ENCODE measurements at places on chromosomes 4 and X.

DNA sequence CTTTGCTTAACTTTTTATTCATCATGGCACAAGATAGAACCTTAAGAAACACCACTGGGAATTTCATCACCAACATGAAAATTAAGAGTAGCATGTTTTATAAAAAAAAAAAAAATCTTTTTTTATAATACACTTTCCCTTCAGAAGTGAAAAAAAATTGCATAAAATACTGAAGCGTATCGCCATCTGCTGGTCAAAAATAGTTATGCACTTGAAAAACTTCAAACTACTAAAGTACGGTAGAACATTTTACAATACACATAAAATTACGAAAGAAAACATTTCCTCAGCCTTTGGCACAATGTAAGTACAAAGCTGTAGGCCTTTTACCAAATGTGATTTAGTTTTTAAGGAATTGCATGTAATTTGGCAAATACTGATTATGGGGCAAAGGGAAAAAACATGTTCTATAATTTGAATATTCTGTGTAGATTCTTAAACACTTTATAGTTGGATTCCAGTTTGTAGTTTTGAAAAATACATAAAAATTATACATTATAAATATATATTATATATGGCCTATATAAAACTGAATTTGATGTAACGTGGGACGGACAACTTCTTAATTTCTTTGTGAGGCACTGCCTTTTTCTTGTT lies 26.5 kb downstream of the HCCS start:
- no peak for DNase-seq

GRCh38 chr4:172851534-172851933 lies 317.1 kb upstream of the GALNT7 start:
- no peak for DNase-seq

DNA sequence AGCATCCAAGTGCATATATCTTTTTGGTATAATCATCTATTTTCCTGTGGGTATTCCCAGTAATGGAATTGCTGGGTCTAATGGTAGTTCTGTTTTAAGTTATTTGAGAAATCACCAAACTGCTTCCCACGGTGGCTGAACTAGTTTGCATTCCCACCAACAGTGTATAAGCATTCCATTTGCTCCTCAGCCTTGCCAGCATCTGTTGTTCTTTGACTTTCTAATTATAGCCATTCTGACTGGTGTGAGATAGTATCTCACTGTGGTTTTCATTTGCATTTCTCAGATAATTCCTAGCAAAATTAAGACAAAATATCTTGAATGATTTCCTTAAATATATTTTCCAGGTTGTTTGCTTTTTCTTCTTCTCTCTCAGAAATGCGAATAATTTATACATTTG lies 341.1 kb downstream of the GBA3 start:
- no peak for DNase-seq

GRCh38 chr4:62145276-62145675 lies 945.1 kb downstream of the ADGRL3 start:
- DNase-seq = no peak

DNA sequence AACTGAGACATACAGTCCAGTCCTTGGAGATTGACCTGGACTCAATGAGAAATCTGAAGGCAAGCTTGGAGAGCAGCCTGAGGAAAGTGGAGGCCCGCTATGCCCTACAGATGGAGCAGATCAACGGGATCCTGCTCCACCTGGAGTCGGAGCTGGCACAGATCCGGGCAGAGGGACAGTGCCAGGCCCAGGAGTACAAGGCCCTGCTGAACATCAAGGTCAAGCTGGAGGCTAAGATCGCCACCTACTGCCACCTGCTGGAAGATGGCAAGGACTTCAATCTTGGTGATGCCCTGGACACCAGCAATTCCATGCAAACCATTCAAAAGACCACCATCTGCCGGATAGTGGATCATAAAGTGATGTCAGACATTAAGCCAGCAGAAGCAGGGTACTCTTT lies 20.4 kb upstream of the FRMPD3 start:
- DNase-seq = no peak

GRCh38 chr4:118337954-118338353 lies 14.8 kb downstream of the PRSS12 start:
- no peak for DNase-seq

- no peak for DNase-seq
Observed at GRCh38 chr4:48127231-48127630, 6.8 kb downstream of the TXK start.

DNA sequence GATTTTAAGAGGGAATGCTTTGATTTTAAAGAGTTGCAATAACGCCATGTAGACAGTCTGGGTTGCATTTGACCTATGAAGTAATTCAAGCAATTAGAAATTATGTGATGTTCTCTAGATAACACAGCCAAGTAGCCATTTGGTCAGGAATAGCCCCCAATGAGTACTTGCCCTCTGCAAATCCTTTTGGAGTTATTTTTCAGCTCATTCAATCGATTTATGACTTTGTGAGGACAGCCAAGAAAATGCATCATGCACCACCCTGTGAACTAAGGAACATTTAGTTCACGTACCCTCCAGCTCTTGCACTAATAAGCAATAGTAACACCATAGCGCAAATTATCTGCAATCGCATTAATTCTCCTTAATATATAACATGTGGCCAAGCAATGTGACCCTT lies 552.6 kb upstream of the INTU start:
- no peak for DNase-seq

GRCh38 chrX:149711545-149712236 lies at the start of gene MAGEA11:
Gene MAGEA11, plus strand, starts transcription at chrX:149712060. Its CDS starts 1,100 bp downstream, at chrX:149713160.
- peak; percentile 63 for DNase-seq

DNA sequence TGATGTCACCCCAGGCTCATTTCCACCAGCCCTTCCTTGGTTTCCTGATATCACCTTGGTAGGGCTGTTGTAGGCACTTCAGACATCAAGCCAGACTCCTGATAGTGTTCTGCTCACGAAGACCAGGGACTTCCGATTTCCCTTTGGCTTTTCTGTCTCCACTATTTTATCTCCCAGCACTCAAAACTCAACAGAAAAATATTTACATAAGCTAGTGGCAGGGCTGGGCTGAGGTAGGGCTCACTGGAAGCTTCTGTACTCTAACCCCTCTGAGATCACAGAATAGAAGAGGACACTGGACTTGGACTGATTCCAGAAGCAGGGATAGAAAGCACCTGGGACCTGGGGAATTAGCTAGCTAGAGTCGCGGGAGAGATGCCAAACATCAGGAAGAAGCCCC lies 34.4 kb upstream of the EFNB1 start:
- DNase-seq = no peak

DNA sequence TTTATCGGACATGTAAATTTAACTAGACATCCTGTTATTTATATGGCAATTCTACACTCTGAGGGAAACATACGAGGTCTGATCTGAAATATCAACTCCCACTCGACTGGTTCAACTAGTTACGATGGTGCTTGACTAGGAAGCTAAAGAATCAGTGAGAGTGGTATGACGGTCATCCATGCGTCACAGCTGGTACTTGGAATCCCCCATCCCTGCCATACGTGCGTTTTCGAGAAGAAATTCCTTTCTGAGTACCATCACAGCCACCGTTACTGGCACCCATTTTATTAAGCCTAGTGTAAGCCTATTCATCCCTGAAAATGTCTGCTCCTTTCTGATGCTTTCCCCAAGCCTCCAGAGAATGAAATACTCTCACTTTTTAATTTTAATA lies 695 bp upstream of the PIGA start:
- DNase-seq = peak; percentile 1

DNA sequence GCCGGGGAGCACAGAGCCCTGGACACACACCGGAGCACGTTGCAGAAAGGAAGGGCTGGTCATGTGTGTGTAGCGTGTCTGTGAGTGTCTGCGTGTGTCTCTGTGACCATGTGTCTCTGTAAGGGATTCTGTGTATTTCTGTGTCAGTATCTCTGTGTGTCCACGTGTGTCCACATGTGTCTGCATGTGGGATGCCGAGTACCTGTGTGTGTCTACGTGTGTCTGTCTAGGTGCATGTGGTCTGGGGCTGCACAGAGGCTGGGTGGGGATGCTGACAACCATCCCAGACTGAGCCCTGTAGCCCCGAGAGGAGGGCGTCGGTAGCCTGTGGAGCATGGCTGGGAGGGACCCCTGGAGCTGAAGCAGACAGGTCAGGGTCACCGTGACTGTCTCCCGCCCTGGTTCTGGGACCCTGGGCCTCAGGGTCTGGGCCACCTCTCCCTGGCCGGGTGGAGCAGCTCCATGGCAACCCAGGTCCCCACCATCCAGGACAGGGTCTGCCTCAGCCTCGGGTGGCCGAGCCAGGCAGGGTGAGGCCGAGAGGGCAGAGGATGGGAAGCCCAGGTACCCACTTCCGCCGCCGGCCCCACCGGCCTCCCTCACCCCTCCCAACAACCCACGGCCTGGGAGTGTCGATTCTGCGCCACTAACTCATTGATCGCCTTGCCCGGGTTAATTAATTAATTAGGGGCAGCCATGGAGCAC lies 122.7 kb downstream of the FAM53A start:
- DNase-seq = no peak

GRCh38 chr4:88457307-88458103 lies 586 bp downstream of the HERC5 start:
- DNase-seq = no peak

DNA sequence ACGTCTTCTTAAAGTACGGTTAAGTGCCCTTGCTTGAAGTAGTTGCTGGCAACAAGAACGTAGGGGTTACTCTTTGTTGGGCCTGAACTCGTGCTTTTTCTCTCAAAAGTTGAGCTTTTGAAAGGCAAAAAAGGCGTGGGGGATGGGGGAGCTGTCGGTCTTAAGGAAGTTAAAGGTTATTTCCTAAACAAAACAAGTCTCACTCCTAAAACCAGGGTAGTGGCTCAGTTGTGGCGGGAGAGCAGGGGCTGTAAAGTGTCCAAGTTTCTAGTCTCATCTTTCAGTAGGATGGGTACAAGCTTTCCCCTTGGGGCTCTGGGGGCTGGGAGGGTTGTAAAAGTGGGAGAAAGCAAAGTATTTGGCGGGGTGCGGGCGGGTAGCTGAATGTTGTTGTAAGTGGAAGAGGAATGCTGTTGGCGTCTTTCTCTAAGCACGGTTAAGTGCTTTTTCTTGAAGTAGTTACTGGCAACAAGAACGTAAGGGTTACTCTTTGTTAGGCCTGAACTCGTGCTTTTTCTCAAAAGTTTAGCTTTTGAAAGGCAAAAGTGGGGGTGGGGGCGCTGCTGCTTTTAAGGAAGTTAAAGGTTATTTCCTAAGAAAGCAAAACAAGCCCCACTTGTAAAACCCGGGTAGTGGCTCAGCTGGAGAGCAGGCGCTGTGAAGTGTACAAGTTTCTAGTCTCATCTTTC lies 904 bp upstream of the WDR1 start:
- no peak for DNase-seq

- DNase-seq = no peak
Observed at GRCh38 chr4:68162196-68162595, 32.5 kb upstream of the TMPRSS11F start.

GRCh38 chr4:110484767-110485166 lies 8.8 kb downstream of the ENPEP start:
- peak; percentile 27 for DNase-seq

GRCh38 chr4:140059159-140059558 lies 94.8 kb downstream of the MAML3 start:
- DNase-seq = no peak

DNA sequence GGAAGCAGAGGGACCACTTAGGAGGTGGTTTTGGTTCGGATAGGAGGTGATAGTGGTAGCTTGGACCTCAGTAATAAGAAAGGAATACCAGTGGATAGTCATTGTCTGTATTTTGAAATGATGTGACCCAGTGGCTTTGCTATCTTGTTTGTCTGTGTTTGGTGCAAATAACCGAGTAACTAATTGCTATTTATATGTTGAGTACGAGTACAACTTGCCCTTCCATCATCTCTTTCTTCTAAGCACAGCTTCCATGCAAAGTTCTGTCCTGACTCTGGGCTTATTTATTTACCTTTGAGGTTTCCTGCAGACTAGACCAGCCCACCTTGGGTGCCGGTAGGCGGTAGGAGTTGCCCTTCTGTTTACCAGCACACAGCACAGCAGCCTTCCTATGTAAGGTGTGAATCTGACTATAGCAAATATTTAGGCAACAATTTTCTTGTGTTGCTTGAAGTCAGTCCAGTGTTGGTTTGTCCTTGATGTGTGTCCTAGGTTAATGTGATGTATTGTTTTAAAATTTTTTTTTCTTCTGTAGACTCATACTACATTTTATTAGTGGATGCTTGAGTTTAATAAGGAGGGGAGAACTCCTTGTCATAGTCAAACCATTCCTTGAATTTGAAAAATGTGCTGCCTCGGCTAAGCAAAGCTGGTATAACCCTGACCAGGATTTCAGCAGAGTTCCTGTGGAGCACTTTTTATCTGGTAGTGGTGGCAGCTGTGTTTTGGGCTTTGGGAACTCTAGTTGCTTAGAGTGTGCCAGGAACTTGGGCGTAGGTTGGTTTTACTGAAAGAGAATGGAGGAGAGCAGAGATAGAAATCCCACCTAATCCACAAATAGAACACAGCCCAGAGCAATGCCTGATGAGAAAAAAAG lies 21.9 kb downstream of the PTTG2 start:
- DNase-seq = no peak

DNA sequence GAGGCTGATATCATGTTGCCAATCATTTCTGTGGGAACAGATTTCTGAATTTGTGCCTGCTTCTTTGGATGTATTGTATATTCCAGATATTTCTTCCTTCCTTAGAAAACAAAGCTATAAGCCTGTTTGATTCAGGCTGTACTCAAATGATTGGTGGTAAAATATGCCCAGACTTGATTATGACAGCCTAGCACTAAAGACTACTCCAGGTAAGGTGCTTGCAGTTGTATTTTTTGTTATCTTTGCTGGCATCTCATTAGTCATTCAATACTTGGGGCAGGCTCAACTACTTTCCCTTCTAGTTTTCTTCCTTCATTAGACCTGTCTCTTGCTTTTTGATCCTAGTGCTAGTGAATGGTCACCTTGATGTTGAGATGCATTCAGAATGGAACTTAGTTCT lies 90.6 kb downstream of the ZNF518B start:
- DNase-seq = no peak

- DNase-seq = no peak
Observed at GRCh38 chr4:188767496-188767895, 628.3 kb downstream of the TRIML1 start.

- DNase-seq = no peak
Observed at GRCh38 chr4:134727696-134728095, 526.1 kb upstream of the PABPC4L start.

- DNase-seq = no peak
Observed at GRCh38 chrX:82384401-82384800, 1123.7 kb upstream of the POU3F4 start.

DNA sequence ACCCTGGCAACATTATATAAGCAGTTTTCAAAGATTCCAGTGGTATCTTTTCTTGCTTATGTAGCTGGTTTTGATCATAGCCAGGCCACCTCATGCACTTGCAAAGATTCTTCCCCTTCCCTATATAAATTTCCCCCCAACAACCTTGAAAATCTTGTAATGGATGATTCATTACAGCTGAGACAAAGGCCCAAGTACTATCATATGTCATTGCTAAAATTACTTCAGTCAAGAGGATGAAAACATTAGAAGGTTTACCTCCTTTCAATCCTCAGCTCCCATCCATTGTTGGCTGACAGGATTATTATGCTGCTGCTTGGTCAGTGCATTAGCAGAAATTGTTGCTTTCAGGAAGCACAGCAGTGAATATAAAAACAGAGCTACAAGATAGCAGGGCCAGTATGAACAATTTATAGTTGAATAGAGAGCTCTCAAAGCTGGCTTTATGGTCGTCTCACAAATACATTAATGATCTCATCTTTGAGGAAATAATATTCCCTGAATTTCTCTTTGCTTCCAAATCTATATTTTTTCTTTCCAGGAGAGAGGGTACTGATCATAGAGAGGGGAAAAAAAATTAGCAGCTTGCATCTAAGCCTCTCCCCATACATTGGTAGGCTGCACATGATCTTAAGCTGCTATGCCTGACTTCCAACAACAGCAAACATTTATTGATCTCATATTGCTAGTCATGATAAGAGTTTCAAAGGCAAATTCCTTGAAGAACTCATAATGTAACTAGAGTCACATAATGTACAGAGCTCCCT lies 7.7 kb upstream of the ARHGEF38 start:
- no peak for DNase-seq

All from urothelium cell line (cell line).